ENCODE measurements at places on chromosomes 6 and 20. TPM values are rescaled to one million over a fixed set of nuclear protein-coding genes. Genes with fewer than 3 reads are reported as not detected.

CLDN20 gene
- total RNA-seq: not detected

TMEM63B gene
- 56.3 TPM for total RNA-seq

LY6G6F gene
- total RNA-seq: not detected

C20orf141 gene
- not detected for total RNA-seq

SASH1 gene
- total RNA-seq: 96.5 TPM

C6orf141 gene
- total RNA-seq: 22.8 TPM

GRCh38 chr6:121959501-121959900, 440.0 kb upstream of the HSF2 start:
- no peak for DNase-seq

GRCh38 chr6:141077355-141078333, 1055.1 kb upstream of the GJE1 start:
- no peak for DNase-seq

GRCh38 chr6:1856381-1856780, 246.7 kb downstream of the FOXC1 start:
- no peak for DNase-seq

GRCh38 chr6:28898710-28898965, 25.1 kb downstream of the TRIM27 start:
- DNase-seq: no peak

DNA sequence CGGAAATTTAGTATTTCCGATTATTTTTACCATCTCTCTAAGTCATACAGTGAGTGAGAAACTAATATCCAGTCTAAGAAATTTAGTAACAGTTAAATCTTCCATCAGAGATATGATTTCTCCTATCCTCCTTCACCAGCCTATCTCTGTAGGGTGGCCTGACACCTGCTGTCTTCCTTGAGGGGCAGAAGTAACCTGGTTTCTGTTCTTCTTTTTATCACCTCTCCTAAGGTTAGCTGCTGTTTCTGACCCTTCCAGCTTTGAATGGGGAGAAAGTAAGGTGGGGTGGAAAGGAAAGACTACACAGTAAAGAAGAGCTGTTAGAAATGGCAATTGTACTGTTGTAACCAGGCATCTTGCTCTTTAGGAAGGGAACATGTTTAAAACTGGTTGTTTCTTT, 447.7 kb downstream of the PHF3 start:
- DNase-seq: no peak

DNA sequence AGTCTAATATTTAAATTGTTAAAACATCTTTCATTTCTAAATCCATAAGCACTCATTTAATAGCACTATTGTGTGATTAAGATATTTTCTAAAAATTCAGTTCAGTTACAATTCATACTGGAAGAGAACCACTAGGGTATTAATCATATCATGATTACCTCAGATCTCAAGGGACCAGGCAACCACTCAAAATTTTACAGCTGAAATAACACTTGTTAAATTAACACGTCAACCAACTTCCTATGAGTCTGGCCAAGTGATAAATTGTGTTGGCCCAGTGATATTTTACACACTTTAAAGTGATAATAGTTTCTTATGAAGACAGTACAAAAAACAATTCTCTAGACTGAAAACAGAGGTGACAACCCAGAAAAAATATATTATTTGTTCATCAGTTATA, 869.0 kb upstream of the ADGRB3 start:
- DNase-seq: no peak

DNA sequence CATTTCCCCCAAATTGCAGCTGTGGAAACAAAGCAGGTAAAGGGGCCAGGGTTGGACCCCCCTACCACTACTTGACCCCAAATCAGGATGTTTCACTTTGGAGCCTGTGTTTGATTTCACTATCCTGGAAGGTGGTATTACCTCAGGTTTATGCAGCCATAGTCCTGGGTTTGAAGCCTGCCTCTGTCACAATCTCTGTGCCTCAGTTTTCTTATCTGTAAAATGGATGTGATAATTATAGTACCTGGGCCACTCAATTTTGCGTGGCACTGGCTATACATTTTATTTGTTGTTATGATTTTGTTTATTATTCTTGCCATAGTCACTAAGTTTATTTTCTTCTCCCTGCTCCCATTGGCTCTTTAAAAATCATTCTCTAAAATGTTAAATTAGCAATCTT, 26.7 kb downstream of the JARID2 start:
- DNase-seq: no peak

GRCh38 chr6:108902382-108902792, 54.2 kb downstream of the ARMC2 start:
- DNase-seq: no peak

DNA sequence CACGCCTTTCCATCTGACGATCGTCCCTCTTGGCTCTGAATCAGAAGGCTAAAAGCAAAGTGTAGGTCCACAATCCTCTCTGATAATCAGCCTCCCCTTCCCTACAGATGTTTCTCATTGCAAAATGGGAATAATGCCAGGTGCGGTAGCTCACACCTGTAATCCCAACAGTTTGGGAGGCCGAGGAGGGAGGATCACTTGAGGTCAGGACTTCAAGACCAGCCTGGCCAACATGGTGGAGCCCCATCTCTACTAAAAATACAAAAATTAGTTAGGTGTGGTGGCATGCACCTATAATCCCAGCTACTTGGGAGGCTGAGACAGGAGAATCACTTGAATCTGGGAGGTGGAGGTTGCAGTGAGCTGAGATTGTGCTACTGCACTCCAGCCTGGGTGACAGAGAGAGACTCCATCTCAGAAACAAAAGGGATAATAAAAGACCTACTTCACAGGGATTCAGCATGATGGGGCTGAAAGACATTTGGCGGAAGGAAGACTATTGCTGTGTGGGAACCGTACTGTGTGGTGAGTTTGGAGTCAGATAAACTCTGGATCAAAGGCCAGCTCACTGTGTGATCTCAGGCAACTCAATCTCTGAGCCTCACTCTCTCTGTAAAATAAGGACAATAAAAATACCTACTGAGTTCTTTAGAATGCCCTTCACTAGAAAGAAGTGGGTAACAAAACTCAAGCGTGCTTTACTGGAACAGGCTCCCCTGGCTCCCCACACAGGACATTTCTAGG, 15.9 kb upstream of the SLC9A8 start:
- DNase-seq: no peak

DNA sequence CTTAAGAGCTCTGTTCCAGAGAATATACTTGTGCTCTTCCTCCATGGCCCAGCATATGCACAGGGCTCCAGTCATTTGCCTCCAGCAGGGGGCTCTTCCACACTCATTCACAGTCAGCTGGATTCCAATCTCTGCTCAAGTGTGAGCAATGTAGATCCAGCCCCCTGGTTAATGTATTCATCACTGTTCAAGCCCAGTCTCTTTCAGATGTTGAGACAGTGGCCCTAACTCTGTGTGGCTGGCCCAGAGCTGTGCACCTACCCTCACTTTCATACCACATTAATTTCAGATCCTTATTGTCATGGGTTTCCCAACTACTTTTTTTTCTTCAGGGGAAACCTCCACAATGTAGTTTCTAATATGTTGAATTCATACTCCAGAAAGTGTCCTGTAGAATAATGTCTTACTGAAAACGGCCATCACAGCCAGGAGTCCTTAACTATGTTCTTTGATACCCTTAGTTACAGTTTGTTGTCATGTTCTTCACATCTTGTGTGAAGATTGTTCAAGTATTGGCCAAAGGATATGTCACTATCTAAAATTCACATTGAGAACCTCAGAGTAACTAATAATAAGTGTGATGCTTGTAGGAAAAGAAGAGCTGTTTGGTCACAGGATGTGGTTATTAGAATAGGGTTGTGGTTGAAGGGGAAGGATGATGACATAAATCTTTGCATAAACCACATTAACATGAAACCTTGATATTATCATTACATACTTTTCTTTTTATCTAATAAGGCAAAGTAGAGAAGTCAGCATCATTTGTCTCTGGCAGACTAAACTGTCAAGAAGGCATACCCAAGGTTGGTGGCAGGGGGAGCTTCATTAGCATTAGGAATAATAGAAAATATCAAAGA, 14.4 kb upstream of the HLA-DQA1 start:
- DNase-seq: no peak

- no peak for DNase-seq
Observed at GRCh38 chr6:120622127-120622631, 712.1 kb downstream of the TBC1D32 start.

DNA sequence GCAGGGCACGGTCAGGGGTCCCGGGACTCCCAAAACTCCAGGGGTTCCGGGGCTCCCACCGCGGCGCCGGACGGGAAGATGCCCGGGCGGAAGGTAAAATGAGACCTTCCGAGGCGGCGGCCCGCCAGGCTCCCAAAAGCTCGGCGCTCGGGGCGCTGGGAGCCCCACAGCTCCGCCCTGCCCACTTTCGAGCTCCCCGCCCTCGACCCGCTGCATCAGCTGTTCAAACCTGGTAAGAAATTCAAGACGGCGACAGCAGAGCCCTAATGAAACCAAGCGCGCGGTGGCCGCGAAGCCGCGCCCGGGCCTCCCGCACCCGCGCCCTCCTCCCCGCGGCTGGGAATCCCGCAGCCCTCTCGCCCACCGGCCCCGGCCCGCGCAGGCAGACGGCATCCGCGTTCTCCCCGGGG, 369 bp downstream of the SLC4A11 start:
- DNase-seq: no peak

GRCh38 chr20:6473197-6473596, 294.3 kb upstream of the BMP2 start:
- no peak for DNase-seq

DNA sequence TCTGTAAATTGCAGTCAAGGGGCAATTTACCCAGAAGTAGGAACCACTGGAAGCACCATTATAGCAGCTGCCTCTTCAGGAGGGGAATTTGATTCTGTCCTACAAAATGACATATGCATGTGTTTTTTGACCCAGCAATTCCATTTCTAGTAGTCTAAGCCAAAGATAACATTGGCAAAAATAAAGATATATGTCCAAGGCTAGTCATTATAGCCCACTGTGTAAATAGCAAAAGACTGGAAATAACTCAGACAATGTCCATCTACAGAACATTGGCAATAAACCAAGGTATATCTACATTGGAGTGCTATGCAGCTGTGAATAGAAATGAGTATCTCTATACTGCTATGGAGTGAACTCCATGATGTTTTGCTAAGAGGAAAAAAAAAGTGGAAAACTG, 12.5 kb upstream of the PANK2 start:
- no peak for DNase-seq

- no peak for DNase-seq
Observed at GRCh38 chr20:47126709-47127108, 229.8 kb downstream of the ZMYND8 start.

GRCh38 chr6:48915591-48915990, 547.5 kb downstream of the MMUT start:
- DNase-seq: no peak

GRCh38 chr6:28134015-28134414, 7.7 kb upstream of the ZKSCAN8 start:
- no peak for DNase-seq

GRCh38 chr20:38805958-38806854, 709 bp downstream of the PPP1R16B start:
- DNase-seq: no peak

DNA sequence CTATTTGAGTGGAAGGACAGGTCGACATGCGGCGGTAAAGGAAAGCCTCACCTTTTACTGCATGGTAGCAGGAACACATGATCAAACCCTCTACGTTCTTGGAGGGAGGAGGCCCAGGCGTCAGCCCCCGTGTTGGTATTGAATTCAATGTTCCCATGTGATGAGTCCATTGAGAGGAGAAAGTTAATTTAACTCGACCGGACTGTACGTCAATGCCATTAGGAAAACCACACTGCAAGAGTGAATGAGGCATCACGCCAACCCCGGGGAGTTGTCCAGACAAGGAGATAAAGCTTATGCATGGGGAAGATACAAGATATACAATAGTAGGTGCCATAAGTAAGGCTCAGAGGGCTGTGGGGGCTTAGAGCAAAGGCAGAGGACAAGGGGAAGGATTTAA, 213.9 kb upstream of the ECI2 start:
- DNase-seq: no peak

DNA sequence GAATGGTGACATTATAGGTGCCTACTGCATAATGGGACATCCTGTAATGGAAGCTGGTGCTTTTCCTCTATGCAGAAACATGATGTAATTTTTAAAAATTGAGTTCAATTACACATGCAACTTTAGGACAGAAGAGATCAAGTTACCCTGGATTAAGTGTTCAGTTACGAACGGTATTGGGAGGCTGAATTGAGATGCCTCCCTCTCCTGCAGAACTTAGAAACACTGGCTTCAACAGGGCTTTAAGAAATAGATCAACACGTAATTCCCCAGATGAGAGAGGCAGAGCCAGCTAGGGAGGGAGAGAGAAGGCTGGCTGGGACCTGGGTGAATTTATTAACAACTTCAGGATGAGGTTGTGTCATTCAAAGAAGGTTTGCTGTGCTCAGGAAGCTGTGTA, 232.8 kb downstream of the CDH26 start:
- DNase-seq: no peak

GRCh38 chr6:85126485-85127167, 323.3 kb upstream of the NT5E start:
- DNase-seq: no peak

GRCh38 chr6:36642913-36643817, 35.3 kb upstream of the CDKN1A start:
- no peak for DNase-seq

DNA sequence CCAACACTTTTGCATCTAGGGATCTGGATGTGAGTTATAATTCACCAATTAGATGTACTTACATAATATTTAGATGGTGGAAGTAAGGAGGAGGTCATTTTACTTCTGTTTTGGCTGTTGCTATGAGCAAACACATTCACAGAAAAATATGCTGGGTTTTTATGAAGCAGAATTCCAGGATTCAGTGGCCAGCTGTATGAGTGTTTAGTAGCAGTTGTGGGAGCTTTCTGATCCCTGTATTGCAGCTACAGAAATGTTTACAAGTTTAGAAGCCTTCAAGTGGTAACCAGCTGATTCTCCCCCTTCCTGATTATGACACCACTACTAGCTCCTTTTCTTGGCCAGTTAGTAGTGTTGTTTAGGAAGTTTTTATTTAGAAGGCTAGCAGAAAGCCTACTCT, 177.0 kb downstream of the TENT5A start:
- DNase-seq: no peak

- DNase-seq: no peak
Observed at GRCh38 chr6:116314218-116314617, 34.5 kb upstream of the TSPYL1 start.

- no peak for DNase-seq
Observed at GRCh38 chr6:159066483-159066882, 21.7 kb upstream of the TAGAP start.

DNA sequence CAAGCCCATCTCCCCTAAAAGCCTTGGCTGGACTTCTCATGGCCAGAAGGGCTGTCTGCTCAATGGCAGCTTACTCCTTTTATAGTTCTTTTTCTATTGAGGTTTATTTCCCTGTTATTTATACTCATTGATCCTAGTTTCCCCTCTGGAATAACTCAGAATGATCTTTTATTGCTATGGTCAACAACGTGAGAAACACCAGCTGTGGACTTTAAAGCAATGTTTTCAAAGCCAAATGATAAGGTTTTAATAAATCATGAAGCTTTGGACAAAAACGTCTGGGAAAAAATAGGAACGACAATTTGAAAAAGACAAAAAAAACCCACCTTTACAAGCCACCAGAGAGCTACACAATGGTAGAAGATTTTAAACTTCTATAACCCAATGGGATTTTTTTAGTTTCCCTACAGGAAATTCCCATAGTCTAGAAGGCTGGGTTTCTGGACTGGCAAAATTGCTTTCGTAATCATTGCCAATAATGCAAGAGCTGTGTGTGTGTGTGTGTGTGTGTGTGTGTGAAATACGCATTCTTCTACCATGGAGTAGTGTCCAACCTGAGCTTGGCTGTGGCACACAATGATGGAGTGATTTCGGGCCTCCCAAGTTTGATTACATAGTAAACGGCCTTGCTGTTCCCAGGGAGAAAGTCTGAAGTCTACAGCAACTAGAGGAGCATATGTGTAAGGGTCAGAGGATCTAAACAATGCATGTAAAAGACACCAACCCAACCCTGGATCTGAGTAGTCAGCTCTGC, 396.0 kb downstream of the SYNE1 start:
- no peak for DNase-seq

Measured in esophagus squamous epithelium (tissue), 5 donors.